Vagina (tissue), 2 donors: ENCODE measurements at places on chromosomes 4 and X.

- no peak for DNase-seq
- H3K4me3 ChIP-seq, result no peak overlapping the region
- H3K27me3 ChIP-seq, result no peaks in the 10 kb centered on the region
Observed at GRCh38 chrX:137164329-137164728, 130.5 kb upstream of the GPR101 start.

- peak within 1 kb of the TSS; percentile 58 for H3K4me3 ChIP-seq
- no peaks in the 10 kb centered on the region for H3K27me3 ChIP-seq
- no peaks in the 10 kb centered on the region for H3K36me3 ChIP-seq
Observed at GRCh38 chrX:135421932-135422809, at the start of gene SMIM10L2A. Gene SMIM10L2A, plus strand, starts transcription at chrX:135421944. Its CDS starts 188 bp downstream, at chrX:135422132.

DNA sequence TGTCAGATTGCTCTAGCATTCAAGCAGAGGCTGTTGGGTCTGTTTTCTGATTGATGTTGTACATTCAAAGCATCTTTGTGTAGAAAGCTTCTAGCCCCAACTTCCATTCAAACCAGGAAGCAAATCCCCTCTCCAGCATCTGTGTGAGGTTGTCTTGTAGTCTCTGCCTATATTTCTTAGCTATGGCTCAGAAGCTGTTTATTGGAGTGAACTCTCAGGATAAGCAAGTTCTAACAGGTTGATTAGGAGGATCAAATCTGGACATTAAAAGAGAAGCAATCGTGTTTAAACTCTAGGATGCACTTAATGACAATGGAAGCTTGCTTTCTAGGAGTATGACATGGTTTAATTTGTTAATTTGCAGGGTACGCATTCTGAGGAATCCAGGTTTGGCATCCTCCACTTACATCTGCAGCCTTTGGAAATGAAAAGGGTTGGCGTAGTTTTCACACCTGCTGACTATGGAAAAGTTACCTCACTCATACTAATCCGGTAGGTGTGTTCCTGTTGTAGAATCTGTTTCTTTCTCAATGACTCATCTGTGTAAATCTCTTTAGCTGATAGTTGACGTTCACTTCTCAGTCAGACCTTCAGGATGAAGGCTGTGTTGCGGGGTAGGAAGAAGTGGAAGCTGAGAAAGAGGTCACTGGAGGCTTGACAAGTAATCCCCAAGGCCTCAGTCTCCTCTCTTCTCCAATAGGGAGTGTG is 88.0 kb upstream of the TLR2 start:
- no peak for DNase-seq
- peaks cover 18% of the 10 kb centered on the region for H3K36me3 ChIP-seq
- H3K4me3 ChIP-seq, result no peak overlapping the region

DNA sequence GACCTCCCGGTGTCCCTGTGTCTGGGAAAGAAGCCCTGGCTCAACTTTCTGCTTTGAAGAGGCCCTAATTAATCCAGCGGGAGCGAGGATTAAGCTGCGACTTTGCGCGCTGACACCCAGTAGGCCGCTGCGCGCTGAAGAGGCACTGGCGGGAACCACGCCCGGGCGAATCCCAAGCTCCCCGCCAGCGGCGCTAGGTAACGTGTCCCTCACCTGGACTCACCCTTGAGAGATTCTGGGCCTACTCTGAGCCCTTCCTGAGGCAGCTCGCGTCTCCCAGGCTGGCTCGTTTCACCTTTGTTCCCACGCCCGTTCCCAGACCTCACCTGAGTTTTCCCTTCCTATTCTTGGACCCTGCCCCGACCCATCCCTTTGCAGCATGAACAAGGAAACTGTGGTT is 616 bp upstream of the KLHL34 start:
- no peaks in the 10 kb centered on the region for H3K4me1 ChIP-seq
- DNase-seq, result no peak
- H3K27me3 ChIP-seq, result no peaks in the 10 kb centered on the region
- H3K27ac ChIP-seq, result no peak overlapping the region
- H3K4me3 ChIP-seq, result peak overlapping the region; percentile 17

DNA sequence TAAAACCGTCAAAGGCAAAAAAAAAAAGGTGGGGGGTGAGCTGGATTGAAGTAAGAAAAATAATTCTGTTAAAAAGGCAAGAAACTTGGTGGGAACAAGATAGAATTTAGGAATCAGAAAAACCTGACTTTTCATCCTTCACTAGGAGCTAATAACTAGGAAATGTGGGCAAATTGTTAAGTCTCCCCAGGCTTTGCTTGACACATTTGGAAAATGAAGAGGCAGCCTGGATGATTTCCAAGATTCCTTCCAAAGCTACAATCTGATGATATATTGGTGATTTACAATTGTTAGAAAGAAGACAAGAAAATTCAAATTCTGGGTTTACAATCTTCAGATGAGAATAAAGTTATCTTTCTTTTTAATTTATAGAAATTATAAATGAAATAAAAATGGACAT is 1062.5 kb downstream of the ADGRL3 start:
- no peak for DNase-seq
- H3K27me3 ChIP-seq, result no peaks in the 10 kb centered on the region
- no peaks in the 10 kb centered on the region for H3K4me1 ChIP-seq
- no peaks in the 10 kb centered on the region for H3K36me3 ChIP-seq
- H3K4me3 ChIP-seq, result no peak overlapping the region
- H3K27ac ChIP-seq, result no peak overlapping the region

DNA sequence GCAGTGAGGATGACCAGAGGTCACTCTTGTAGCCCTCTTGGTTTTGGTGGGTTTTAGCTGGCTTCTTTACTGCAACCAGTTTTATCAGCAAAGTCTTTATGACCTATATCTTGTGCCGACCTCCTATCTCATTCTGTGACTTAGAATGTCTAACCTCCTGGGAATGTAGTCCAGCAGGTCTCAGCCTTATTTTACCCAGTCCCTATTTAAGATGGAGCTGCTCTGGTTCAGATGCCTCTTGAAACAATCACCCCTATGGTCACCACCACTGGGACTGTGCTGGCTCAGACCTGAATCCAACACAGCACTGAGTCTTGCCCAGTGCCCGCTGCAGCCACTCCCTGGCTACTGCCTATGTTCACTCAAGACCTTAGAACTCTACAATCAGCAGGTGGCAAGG is 49.4 kb downstream of the MCUB start:
- H3K27ac ChIP-seq, result no peak overlapping the region
- no peak overlapping the region for H3K4me3 ChIP-seq
- no peaks in the 10 kb centered on the region for H3K36me3 ChIP-seq
- DNase-seq, result no peak
- no peaks in the 10 kb centered on the region for H3K27me3 ChIP-seq

- no peak for DNase-seq
- peak overlapping the region; percentile 20 for H3K27ac ChIP-seq
- H3K4me3 ChIP-seq, result no peak overlapping the region
Observed at GRCh38 chr4:186920483-186920882, 196.8 kb upstream of the FAT1 start.

GRCh38 chr4:28827866-28828265 is 1892.3 kb upstream of the PCDH7 start:
- no peak overlapping the region for H3K4me3 ChIP-seq
- no peak for DNase-seq
- H3K36me3 ChIP-seq, result no peaks in the 10 kb centered on the region

DNA sequence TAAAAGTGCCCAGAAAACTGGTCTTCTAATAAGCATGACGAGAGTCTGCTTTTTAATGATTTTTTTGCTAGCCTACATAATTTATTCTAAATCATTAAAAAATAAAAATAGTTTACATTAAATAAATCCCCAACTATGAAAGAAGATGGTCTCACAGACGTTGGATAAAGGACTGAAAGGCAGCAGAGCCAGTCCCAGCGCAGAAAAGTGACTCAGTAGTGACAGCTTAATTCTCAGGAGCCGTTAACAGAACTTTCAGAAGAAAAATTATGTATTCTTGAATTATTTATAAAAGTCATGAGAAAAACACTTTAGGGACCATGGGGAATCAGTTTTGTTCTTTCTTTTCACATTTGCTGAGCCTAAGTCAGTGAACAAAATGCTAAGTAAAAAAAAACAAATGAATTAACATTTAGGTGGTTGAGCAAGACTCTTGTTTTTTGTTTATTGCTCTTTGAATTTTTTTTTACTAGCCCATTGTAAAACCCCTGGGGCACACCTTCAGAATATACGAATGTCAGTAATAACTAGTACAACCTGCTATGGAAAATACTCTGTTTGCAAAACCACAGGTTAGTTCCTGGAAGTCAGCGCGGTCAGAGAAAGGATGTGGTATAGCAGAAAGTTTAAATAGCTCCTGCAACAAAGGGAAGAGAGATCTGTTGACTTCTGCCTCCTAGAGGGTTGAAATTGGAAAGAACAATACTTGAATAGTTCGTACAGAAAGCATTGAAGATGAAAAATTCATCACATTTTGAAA is 50.4 kb upstream of the CCDC160 start:
- no peaks in the 10 kb centered on the region for H3K27me3 ChIP-seq
- no peak overlapping the region for H3K27ac ChIP-seq
- no peaks in the 10 kb centered on the region for H3K36me3 ChIP-seq
- no peaks in the 10 kb centered on the region for H3K4me1 ChIP-seq
- no peak for DNase-seq
- no peak overlapping the region for H3K4me3 ChIP-seq

GRCh38 chr4:77564231-77564630 is 41.4 kb upstream of the CXCL13 start:
- H3K4me3 ChIP-seq, result no peak overlapping the region
- H3K27me3 ChIP-seq, result no peaks in the 10 kb centered on the region
- no peaks in the 10 kb centered on the region for H3K36me3 ChIP-seq
- peak overlapping the region; percentile 52 for H3K27ac ChIP-seq
- no peaks in the 10 kb centered on the region for H3K4me1 ChIP-seq

DNA sequence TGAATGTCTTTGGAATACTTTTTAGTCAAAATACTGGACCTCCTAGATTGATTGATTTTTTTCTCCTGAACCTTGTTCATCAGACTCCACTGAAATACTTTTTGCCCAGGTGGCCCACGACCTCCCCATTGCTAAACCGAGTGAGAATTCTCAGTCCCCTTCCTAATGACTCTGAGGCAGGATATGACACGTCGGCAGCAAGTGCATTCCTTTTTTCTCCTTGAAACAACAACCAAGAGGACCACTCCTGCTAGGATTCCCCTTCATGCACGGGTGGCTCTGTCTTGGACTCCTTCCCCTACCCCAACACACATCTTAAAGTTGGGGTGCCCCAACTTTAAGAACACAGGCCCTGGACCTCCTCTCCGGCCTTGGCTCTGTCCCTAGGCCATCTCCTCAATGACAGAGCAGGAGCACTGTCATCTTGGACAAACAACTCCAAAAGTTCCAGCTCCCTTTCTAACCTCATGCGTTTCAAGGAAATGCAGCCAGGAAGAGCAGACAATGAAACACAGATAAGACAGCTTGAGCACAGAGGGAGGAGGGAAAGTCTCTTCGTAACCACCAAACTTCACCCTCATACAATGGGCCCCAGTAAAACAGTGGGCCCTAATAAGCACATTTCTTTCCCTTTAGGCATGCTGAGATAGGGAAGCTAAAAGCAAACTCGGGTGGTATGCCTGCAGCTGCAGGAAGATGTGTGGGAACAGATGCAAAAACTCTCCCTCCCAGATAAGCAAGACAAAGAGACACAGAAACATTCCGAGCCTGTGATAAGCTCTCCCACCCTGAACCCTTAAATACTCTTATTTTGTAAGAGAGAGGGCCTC is 33.9 kb downstream of the ZBTB49 start:
- H3K27me3 ChIP-seq, result no peaks in the 10 kb centered on the region
- no peak overlapping the region for H3K4me3 ChIP-seq
- H3K36me3 ChIP-seq, result no peaks in the 10 kb centered on the region
- no peak overlapping the region for H3K27ac ChIP-seq

DNA sequence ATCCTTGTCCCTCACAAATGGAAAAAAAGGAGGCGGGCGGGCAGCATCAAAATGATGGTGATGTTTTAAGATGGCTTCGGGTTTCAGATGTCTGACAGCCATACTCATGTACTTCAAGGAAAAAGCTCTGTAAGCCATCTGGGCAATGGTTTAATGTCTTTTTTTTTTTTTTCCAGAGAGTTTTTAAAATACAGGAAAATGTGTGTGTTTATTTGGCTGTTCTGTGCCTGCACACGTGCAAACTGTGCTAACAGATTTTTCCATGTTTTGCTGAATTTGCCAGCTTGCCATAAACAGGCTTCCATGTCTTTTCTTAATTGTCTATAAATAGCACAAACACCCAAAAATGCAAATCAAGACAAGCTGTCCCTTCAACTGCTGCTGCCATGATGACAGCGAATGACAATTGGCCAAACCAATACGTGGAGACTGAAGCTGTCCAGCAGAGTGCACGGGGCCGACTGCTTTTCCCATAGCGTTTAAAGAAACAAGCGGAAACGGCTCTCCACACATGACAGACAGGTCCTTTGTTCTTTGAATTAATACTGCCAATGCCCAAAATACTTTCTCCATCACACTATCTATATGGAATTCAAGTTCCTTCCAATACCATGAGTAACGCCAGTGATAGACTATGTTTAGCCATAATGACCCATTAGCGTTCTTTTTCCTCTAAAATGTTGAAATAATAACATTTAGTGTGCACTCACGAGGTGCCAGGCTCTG is 35.7 kb downstream of the AFAP1 start:
- H3K27me3 ChIP-seq, result no peaks in the 10 kb centered on the region
- H3K27ac ChIP-seq, result peak overlapping the region; percentile 81
- H3K4me3 ChIP-seq, result no peak overlapping the region
- H3K4me1 ChIP-seq, result peaks cover 61% of the 10 kb centered on the region

DNA sequence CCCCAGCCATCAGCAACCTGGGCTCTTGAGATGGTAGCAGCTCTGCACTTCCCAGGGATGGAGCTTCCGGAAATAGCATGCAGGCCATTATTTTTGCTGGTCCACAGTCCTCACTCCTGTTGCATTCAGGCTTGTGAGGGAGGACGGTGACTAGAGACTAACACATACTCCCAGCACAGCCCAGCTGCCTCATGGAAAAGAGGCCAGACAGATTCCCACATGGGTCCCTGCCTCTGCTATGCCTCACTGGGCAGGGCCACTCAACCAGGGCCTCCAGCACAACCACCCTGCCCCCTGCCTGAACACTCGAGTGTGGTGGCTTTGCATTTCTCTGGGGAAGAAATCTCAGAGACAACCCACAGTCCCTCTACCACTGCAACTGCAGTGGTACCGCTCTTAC is 1195.1 kb downstream of the PCDH18 start:
- DNase-seq, result no peak
- no peak overlapping the region for H3K27ac ChIP-seq
- H3K4me3 ChIP-seq, result no peak overlapping the region
- no peaks in the 10 kb centered on the region for H3K27me3 ChIP-seq
- no peaks in the 10 kb centered on the region for H3K4me1 ChIP-seq

DNA sequence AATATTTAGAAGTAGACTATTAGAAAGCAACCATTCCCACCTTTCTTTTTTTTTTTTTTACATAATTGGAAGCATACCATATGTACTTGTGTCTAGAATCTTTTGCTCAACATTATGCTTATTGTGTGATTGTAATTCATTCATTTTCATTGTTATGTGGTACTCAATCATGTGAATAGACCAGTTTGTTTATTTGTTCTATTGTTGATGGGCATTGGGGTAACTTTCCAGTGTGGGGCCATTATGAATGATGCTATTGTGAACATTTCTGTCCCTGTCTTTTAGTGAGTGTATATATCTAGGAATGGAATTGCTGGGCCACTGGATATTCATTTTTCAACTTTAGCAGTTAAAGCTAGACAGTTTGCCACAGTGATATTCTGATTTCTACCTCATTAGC is 62.5 kb upstream of the MCUB start:
- H3K27ac ChIP-seq, result no peak overlapping the region
- H3K4me1 ChIP-seq, result no peaks in the 10 kb centered on the region
- no peak overlapping the region for H3K4me3 ChIP-seq
- DNase-seq, result no peak
- H3K27me3 ChIP-seq, result no peaks in the 10 kb centered on the region
- H3K36me3 ChIP-seq, result peaks cover 55% of the 10 kb centered on the region

GRCh38 chr4:140743194-140743931 is 12.8 kb downstream of the TBC1D9 start:
- no peak overlapping the region for H3K27ac ChIP-seq
- no peaks in the 10 kb centered on the region for H3K27me3 ChIP-seq
- H3K4me1 ChIP-seq, result peaks cover 7% of the 10 kb centered on the region
- no peaks in the 10 kb centered on the region for H3K36me3 ChIP-seq
- H3K4me3 ChIP-seq, result no peak overlapping the region
